Fibroblast of the aortic adventitia (primary cell): ENCODE measurements at places on chromosomes 3 and 15.

DNA sequence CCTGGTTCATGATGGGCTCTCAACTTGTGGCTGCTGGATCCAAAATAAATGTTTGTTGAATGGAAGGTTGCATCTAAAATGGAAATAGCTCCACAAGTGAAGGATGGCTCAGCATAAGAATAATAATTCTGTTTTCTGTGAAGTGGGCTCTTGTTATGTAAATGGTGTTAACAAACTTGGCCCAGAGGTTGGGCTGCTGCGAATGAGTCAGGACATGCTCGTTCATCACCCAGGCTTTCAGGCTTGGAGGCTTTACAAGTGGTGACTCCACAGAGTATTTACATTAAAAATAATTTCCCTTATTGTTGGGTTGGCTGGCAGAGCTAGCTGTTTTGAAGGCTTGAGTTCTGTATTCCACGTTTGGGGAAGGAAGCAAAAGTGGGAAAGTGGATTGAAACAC is 60.5 kb downstream of the ITGB5 start:
- DNase-seq: peak; percentile 91

DNA sequence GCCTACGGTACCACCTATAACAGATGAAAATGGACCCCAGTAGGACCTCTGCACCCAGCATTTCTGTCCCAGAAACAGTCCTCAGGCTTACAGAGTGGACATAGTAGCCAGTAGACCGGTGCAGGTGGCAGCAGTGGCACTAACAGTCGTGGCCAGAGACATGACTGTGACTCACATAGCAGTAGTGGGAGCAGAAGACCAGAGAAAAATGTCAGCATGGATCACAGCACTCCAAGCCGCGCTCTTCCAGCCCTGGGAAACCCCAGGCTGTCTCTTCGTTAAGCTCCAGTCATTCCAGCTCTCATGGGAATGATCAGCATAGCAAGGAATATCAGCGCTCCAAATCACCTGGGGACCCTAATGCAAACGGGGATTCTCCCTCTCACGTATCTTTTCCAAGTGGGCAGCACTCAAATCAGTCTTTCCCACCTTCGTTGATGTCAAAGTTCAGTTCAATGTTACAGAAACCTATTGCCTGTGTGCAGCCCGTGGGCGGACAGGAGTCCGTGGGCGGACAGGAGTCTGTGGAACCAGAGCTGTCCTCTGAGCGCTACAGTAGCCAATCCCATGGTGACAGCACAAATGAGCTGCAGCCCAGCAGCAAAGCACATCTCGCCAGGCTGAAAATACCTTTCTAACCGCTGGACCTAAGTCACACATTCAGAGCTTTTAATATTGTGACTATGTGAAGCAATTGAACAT is 10.5 kb downstream of the BFSP2 start:
- no peak for DNase-seq

GRCh38 chr15:48459571-48460442 is 128.6 kb downstream of the DUT start:
- DNase-seq: peak; percentile 94

GRCh38 chr15:74420193-74420905 is 13.4 kb downstream of the SEMA7A start:
- DNase-seq: no peak

- no peak for DNase-seq
Measured at GRCh38 chr15:58556541-58556940, 124.8 kb downstream of the LIPC start.

GRCh38 chr3:76702676-76703075 is 337.2 kb upstream of the ROBO2 start:
- no peak for DNase-seq
